ENCODE measurements at places on chromosomes 16 and 17.

GRCh38 chr17:77796176-77796860, 162.2 kb upstream of the TNRC6C start:
- DNase-seq, result no peak

GRCh38 chr16:20409398-20410120, at the start of gene ACSM5:
ACSM5 (plus strand) TSS chr16:20409534; CDS start chr16:20411485, 1,951 bp downstream.
- no peak for DNase-seq

GRCh38 chr16:84136331-84137125, 8.4 kb downstream of the HSDL1 start:
- no peak for DNase-seq

DNA sequence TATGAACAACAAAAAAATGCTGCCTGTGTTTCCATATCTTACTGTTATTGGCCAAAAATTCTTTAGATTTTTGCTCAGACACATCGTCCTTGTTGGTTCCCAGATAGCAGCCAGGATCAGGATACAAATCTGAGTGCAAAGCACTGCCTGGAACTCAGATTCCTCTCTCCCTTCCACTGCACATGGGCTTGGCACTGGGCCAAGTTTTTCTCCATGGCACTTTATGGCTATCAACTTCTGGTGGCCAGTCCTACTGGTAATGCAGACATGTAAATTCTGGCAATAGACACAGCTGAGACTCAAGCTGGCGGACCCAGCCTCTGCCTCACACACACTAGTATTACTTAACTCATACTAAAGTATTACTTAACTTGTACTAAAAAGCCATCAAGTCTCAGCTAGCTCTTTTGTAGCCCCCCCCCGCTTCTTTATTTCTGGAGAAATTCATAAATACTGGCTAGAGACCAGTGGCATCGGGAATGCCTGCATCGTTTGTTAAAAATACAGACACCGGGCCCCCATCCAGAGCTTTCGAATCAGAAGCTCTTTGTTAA, 181.2 kb upstream of the COX10 start:
- DNase-seq, result no peak
